ENCODE measurements at places on chromosomes 3 and 15.

- DNase-seq = no peak
These were observed 427.0 kb upstream of the RBMS3 start for GRCh38 chr3:28853830-28854229.

DNA sequence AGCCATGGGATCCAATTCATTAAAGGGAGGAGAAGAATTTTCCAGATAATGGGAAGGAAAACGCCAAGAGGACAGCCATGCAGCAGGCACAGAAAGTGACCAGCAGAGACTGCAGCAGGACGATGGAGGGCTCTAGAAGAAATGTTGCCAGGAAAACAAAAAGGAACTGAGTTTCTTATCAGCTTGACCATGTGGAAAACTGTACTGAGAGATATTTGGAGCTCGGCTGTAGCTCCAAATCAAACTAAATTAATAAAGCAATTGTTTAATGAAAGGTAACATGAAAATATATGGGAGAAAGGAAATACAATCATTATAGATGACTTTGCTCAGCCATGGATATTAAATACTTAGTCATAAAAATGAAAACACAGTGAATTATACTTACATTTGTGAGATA is 63.7 kb downstream of the SSR3 start:
- no peak for DNase-seq

DNA sequence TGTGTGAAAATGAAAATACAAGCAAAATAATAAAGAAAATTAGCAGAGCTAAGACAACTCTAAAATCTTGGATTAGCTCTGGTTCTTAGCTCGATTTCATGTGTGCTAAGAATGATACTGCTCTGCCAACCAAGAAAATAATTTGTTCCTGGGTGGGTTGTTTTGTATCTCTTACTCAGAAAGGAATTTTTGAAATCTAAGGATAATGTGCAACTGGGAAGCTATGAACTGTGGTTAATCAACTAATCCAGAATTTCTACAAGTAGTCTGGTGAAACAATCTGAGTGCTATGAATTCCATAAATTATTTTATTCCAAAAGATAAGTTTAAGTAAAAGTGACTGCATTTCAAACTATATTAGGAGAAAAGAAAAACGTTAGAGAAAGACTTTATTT is 92.0 kb downstream of the TFDP2 start:
- DNase-seq = no peak

- DNase-seq = peak; percentile 86
These were observed 36.0 kb upstream of the C3orf70 start for GRCh38 chr3:185188816-185189215.

DNA sequence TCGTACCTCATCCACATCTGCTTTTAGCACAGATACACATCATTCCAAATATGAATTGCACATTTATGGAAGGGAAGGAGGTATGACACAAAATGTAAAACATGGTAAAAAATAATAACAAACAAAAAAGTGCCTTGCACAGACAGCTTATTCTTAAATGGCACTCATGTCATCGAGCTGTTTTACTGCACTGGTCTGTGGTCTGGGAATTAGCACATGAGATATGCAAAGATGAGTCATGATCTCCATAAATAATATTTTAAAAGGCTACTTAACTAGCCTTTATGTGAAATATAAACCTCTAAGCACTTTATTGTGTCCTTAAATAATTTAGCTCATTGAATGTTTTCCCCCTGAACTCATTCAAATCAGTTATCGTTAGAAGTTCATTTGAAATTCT is 142.2 kb upstream of the ZNF385D start:
- DNase-seq = no peak

DNA sequence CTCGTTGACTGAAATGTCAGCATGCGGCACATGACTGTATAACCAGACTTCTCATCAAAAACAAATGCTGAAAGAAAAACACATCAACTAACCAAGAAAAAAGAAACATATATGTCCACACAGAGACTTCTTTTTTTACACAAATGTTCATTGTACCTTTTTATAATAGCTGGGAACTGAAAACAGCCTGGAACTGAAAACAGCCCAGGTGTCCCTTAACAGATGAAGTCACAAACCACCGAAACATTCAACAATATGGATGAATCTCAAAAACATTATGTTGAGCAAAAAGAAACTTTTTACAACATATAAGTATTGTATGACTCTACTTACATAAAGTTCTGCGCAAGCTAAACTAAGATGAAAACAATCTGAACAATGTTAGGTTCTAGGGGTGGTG is 20.6 kb downstream of the UBE3A start:
- DNase-seq = no peak

- no peak for DNase-seq
These were observed 3.8 kb upstream of the ZNF280D start for GRCh38 chr15:56736881-56737707.

DNA sequence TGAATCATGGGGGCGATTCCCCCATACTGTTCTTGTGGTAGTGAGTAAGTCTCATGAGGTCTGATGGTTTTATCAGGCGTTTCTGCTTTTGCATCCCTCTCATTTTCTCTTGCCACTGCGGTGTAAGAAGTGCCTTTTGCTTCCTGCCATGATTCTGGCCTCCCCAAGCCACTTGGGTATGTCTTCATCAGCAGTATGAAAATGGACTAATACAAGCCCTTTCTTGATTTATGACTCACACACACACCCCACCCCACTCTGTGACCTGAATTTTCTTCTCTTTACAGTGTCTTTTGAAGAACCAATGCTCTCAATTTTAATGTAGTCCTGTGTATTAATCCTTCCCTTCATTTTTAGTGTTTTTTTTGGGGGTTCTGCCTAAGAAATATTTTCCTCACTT is 244.8 kb downstream of the PLCL2 start:
- DNase-seq = no peak

DNA sequence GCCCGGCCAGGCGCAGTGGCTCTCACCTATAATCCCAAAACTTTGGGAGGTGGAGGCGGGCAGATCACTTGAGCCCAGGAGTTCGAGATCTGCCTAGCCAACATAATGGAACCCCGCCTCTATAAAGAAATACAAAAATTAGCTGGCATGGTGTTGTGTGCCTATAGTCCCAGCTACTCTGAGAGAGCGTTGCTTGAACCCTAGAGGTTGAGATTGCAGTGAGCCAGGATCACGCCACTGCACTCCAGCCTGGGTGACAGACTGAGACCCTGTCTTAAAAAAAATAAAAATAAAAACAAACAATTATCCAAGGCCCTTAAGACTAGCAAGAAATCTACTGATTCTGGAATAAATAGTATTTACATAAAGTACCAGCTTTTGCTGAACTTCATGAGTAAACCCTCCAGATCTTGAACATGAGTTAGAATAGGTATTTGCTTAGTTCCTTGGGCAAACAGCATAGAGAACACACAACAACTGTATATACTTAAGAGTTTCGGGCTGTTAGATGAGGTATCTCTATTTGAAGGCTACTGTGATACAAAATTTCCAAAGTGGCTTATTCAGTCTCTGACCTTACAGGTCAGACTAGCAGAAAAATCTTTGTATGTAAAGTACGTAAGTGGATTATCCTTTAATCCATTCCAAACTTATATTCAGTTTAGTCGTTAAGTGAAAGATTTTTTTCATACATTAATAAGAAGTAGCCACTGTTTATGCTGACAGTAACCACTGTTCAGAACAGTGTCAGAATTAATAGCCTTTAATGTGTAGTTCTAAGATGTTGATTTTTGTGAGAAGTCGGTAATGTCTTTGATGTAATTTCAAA is 171.1 kb upstream of the CGNL1 start:
- DNase-seq = peak; percentile 77

DNA sequence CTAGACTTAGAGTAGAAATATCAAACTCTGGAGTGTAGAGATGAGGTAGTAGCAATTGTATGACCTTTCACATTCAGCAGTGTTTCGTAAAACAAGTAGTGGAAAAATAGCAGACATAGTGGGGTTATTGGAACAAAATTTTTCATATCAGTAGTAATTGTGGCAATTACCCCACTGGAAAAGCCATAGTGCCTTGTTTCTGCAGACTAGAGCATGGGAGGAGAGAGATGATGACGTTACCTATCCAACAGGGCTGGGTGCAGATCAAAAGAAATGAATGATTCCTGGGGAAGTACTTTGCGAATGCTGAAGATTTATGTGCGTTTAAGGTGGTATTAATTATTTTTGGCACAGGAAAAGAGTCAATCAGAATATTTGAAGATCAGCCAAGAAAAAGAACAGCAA is 147.0 kb upstream of the LRRFIP2 start:
- no peak for DNase-seq

DNA sequence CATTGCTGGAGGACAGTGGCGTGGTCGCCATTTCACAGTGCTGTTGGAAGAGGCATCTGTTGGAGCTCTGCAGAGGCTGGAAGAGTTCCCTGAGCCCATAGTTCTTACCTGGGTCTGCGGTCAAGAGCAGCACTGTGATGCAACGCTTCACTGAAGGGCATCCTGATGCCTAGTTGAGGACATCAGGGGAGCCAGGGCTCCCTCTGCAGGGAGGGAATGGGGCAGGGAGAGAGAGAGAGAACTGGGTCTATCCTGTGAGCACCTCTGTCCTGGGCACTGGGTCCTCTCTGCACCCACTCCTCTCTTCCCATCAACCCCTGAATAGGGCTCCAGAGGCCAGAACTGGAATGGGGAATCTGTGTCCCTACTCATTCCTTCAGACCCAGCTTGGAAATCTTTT is 23.9 kb upstream of the MOBP start:
- peak; percentile 42 for DNase-seq

- no peak for DNase-seq
These were observed 21.9 kb upstream of the EHD4 start for GRCh38 chr15:41994171-41994650.

DNA sequence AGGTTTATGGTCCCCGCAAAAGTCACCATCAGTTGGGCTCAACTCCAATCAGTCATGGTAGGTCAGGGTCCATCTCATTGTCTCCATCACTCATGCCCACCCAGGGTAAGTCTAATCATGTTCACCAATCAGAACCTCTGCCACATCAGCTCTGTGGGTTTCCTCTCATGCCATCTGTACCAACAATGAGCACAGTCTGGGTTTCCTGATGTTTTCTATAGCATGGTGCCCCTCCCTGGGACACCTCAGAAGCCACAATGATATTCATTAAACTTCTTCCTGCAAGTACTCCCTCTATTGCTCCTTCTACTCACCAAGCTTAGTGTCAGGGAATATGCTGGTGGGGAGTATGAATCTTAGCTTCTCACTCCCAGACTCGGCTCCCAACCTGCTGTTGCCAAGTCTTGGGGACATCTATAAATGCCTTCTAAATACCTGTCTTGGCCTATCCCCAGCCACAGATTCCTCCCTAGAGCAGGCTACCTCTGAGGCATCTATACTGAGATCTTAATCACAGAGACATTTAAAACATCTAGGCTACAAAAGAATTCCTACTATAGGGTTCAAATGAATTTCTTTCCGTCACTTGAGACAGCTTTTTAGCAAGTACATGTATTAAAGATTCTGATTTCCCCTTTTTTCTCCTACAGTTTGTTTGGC is 5.0 kb upstream of the CCR2 start:
- no peak for DNase-seq

DNA sequence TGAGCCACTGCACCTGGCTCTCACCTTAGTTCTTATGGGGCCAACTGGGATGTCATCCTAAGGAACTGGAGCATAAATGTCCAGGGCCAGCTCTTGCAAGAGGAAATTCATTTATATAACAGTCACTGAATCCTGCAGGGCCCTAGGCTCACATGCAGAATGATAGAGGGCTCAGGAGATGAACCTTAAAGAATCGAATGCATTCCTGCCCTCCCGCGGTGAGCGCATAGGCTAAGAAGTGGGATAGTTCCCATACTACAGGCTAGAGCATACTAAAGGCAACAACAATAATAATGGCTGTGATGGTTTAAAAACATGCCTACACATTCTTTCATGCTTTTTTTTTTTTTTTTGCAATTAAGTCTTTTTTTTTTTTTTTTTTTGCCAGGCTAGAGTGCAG is 17.1 kb upstream of the CSRNP1 start:
- no peak for DNase-seq

DNA sequence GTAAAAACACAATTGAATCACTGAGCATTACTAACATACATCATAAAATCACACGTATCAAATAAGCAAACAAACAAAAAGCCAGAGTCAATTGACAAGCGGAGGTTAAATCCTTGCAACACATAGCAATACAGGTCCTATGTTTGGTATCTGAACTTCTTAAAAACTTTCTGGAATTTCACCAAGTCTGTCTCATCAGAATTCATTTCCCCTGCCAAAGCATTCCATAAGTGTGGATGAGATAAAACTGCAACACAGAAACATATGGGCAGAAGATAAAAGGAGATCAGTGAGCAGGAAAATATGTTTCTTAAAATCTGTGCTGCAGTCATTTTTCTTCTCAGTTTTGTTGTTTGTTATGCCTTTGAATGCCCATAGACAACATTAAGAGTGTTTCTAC is 1155.5 kb downstream of the TBL1XR1 start:
- DNase-seq = no peak

GRCh38 chr3:117887901-117888300 is 1146.7 kb downstream of the IGSF11 start:
- no peak for DNase-seq

DNA sequence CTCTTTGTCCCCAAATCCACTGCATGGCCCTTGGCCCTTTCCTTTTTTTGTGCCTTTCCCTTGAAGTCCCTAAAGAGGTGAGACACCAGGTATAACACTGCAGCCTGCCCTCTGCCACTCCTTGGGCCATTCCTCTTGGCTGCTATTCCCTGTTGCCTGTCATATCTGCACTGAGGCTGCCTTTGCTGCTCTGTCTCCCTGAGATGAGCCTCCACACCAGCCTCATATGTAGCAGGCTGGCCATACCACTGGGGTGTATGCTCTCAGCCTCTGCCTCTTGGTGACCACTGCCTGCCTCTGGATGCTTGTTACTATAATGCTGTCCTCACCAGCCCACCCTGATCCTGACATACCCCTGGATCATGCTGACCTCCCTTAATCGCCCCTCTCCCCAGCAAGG is 252.0 kb downstream of the CLSTN2 start:
- DNase-seq = peak; percentile 25

GRCh38 chr3:126376444-126376843 is 18.3 kb upstream of the CFAP100 start:
- DNase-seq = no peak

DNA sequence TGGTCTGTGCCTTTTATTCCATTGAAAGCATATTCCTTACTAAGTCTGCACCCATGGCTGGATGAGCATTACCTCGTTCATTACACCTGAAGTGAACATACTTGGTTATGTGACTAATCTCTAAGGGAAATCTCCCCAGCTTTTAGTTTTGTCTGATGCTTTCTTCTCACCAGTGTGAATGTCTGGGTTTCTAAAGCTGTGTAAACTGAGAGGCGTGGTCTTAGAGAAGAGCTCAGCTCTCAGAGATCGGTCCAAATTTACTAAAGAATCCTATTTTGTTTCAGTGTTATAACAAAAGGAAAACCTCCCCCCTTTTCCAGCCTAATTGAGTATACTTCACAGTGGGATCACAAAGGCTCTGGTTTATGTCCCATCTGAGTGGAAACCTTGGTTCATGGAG is 352.3 kb downstream of the PTPRG start:
- no peak for DNase-seq

DNA sequence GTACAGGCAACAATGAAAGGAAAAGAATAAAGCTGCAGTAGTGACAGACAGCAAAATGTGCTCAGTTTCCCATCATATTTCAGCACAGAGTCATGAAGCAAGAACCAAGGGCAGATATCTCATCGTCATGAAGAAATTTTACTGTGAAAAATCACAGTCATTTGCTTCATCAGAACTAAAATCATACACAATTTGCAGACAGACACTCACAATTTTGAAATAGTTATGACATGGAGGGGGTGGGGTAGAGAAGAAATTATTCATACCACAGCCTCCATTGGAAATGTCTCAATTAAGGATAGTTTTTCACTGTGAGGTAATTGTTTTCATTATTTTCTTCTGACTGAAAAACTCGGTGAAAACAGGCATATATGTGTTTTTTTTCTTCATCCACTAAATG is 78.8 kb upstream of the CNTN3 start:
- no peak for DNase-seq
